Progenitor cell of endocrine pancreas (in vitro differentiated cells): ENCODE measurements at places on chromosomes 7 and 10.
A peak's percentile ranks its signal among the peaks of the same experiment; 100 is the strongest.

DNA sequence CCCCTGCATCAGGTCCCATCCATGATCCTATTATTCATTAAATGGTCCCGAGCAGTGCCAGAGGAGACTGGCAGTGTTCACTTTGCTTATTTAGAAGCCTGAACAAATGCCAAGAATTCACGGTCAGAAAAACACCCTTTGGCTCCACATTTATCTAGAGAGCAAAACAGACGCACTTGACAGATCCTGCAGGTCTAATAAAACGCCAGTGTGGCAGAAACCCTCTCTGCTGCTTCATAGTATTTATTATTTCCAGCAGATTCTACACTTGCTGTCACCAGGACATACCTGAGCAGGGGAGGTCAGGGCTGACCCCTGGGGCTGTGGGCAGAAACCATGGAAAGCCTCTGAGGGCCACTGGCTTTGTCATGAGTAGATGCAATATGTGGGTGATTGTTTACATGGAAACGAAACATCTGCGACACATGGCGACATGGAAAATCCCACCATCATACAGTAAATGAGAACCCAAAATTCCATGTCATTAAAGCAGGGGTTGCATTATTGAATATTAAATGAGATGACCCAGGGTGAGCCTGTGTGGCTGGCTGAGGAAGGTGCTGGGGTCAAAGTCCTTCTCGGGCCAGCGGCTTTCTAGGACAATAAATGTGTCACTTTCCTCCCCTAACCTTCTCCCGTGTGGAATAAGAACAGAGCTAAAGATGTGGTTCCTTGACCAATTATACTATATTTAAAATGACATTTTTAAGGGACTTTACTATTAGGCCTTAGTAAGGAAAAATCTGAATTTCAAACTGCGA is 205.9 kb upstream of the SVIL start:
- no peaks in the 10 kb centered on the region for H3K36me3 ChIP-seq
- H3K4me3 ChIP-seq = no peak overlapping the region
- H3K27ac ChIP-seq = peak overlapping the region; percentile 25
- peaks cover 45% of the 10 kb centered on the region for H3K4me1 ChIP-seq
- DNase-seq = no peak

GRCh38 chr10:88389456-88389855 is 193.7 kb downstream of the RNLS start:
- H3K36me3 ChIP-seq = peaks cover 1% of the 10 kb centered on the region
- peaks cover 4% of the 10 kb centered on the region for H3K4me1 ChIP-seq
- DNase-seq = no peak
- H3K27me3 ChIP-seq = no peaks in the 10 kb centered on the region
- H3K27ac ChIP-seq = no peak overlapping the region

GRCh38 chr7:87398446-87398845 is 53.0 kb downstream of the CROT start:
- no peak overlapping the region for H3K27ac ChIP-seq
- no peak for DNase-seq
- peaks cover 18% of the 10 kb centered on the region for H3K36me3 ChIP-seq
- no peaks in the 10 kb centered on the region for H3K4me1 ChIP-seq
- H3K4me3 ChIP-seq = no peak overlapping the region

DNA sequence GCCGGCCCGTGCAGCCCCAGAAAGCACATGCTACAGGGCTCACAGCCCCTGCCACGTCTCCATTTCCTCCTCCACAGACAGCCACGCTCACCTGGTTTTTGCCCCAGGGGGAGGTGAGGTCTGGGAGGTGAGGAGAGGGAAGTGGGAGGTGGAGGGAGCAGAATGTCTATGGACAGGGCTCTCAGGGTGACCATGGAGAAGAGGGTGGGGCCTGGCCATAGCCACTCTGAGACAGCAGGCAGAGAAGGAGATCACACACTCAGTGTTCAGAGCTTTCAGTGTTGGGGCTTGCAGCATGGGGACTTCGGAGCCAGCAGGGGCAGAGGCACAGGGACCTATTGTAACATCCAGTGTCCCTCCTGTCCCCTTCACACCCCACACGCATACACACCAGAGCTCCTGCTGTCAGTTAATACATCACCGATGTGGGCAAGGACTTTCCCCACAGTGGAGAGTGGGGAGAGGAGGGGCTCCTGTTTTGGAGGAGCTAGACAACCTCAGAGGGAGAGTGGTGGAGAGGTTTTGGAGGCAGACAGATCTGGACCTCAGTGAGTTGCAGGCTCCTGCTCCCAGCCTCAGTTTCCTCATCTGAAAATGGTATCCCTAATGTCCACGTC is 14.4 kb downstream of the WDFY4 start:
- DNase-seq = no peak
- H3K27ac ChIP-seq = no peak overlapping the region
- H3K36me3 ChIP-seq = no peaks in the 10 kb centered on the region
- peaks cover 14% of the 10 kb centered on the region for H3K27me3 ChIP-seq
- no peak overlapping the region for H3K4me3 ChIP-seq

GRCh38 chr10:112678987-112679386 is 232.0 kb downstream of the VTI1A start:
- H3K4me3 ChIP-seq = no peak overlapping the region
- H3K4me1 ChIP-seq = peaks cover 3% of the 10 kb centered on the region
- no peaks in the 10 kb centered on the region for H3K27me3 ChIP-seq
- H3K36me3 ChIP-seq = no peaks in the 10 kb centered on the region

DNA sequence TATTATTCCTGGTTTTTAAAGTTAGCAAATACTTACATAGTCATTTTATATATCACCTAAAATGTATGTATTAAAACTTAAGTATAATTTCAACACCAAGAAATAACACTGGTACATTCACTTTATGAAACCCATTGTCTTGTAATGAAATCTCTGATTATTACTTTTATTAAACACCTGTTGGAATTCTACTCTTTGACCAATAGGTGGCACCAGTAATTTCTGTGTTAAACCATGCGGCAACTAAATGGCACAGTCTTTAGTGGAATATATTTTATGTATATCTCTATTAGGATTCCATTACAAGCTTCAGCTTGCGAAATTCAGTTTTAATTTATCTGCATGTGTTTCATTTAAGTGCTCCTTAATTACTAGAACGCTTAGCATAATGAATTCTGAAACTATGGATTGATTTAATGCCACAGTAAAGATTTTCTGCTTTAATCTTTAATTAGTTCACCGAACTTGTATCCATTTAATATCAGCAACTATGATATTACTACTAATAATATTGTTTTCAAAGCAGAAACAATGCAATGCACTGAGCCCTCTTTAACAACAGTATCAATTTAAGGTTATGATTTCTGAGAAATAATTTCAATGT is 181.3 kb downstream of the MAGI2 start:
- peaks cover 1% of the 10 kb centered on the region for H3K36me3 ChIP-seq
- peaks cover 7% of the 10 kb centered on the region for H3K4me1 ChIP-seq
- H3K4me3 ChIP-seq = no peak overlapping the region

DNA sequence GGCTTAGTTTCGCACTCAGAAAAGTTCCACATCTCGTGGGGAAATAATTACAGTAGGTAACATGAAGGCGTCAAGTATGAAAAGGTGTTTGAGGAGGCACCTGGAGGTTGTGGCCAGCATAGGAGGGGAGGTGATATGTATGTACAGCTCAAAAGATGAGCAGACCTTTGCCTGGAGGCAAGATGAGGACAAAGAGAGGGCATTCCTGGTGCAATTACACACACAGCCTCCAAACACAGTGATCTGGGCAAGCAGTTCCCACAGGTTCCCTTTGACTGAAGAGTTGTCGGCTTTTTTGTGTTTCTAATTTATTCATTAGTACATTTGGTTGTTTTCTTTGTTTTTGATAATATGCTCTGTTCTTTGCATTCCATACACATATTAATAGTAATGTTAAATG is 46.9 kb downstream of the CDK14 start:
- H3K27ac ChIP-seq = no peak overlapping the region
- H3K4me1 ChIP-seq = no peaks in the 10 kb centered on the region

GRCh38 chr7:33539659-33540400 is 365.5 kb upstream of the BMPER start:
- DNase-seq = no peak
- peaks cover 15% of the 10 kb centered on the region for H3K36me3 ChIP-seq
- no peaks in the 10 kb centered on the region for H3K27me3 ChIP-seq
- peaks cover under 1% of the 10 kb centered on the region for H3K4me1 ChIP-seq
- no peak overlapping the region for H3K4me3 ChIP-seq

DNA sequence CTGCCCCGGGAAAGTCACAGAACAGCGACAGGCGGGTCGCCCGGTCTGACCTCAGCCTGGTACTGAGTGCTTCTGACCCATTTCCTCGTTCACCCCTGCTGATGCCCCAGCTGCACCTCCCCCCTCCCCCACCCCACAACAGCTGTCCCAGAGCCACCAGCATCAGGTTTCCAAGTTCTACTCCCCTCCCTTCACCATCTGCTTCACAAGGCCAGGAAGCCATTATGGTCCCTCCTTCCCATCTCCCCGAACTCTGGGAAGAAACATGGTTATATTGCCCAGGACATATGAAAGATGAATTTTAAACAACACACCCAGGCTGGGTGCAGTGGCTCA is 301.9 kb upstream of the GALNT17 start:
- H3K27ac ChIP-seq = no peak overlapping the region

- H3K27me3 ChIP-seq = peaks cover 70% of the 10 kb centered on the region
- no peak overlapping the region for H3K4me3 ChIP-seq
- H3K36me3 ChIP-seq = no peaks in the 10 kb centered on the region
- no peak for DNase-seq
- no peak overlapping the region for H3K27ac ChIP-seq
Measured at GRCh38 chr7:128137181-128137580, 103.9 kb upstream of the LEP start.

DNA sequence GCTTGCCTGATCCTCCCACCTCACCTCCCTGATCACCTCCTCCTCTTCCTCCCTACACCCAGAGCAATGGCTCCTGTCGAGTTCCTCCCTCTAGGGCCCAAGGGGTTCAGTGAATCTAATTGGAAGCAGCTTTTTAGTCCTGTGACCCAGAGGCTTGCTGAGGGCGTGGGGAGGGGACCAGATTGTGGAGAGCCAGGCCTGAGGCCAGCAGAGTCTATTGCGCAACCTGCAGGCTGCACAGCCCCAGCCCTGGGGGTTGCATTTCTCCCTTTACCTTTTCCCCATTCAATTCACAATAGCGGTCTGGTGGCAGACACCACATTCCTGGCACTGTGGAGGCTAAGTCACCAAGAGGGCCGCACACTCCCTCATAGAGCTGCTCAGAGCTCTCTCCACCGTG is 32.5 kb downstream of the GHRHR start:
- no peaks in the 10 kb centered on the region for H3K36me3 ChIP-seq
- no peak for DNase-seq
- no peaks in the 10 kb centered on the region for H3K4me1 ChIP-seq
- H3K4me3 ChIP-seq = no peak overlapping the region
- peaks cover 13% of the 10 kb centered on the region for H3K27me3 ChIP-seq

DNA sequence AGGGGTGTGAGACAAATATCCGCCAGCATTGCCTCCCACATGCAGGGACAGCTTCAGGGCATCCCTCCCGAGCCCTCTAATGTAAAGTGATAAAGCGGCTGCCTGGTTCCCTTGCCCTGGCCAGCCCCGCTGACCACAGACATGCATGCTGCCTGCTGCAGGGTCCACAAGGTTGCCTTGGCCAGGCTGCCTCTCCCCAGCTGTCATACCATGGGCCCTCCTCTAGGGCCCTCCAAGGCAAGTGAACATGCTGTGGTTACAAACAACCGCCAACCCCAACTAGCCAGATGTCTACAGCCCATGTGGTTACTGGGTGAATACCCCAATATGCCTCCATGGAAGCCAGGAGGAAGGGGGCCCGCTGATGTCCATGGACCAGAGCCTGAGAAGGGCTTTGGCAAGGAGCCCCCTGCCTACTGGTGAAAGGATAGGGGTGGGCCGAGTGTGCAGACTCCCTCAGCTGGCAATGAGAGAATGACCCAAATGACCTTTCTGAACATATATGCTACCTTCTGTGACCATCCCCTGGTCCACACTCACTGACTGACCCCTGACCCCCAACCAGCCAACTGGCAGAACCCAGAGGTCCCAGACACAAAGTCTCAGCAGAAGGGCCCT is 37.4 kb downstream of the GRID1 start:
- no peaks in the 10 kb centered on the region for H3K4me1 ChIP-seq
- peaks cover 11% of the 10 kb centered on the region for H3K27me3 ChIP-seq
- H3K4me3 ChIP-seq = no peak overlapping the region
- H3K36me3 ChIP-seq = no peaks in the 10 kb centered on the region

GRCh38 chr7:158123214-158123613 is 464.4 kb downstream of the PTPRN2 start:
- H3K36me3 ChIP-seq = peaks cover 2% of the 10 kb centered on the region
- H3K27ac ChIP-seq = no peak overlapping the region
- DNase-seq = no peak

DNA sequence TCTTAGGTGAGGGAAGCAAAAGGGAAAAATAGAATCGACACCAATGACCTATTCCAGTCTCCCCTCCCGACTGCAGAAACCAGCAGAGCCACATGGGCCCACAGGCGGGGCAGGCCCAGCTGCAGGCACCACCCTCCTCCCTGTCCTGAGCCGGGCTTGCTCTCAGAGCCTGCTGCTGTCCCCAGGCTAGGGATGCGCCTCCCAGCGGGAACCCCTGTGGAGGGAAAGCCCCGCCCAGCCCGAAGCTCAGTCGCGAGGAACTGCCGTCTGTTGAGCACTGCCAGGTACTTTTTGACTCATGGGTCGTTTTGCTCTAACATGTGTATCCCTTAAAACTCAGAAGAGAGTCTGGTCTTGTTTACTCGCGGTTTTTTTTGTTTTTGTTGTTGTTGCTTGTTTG is 124.5 kb upstream of the RET start:
- peak overlapping the region; percentile 71 for H3K4me3 ChIP-seq
- H3K27me3 ChIP-seq = peaks cover 22% of the 10 kb centered on the region
- H3K27ac ChIP-seq = peak overlapping the region; percentile 39

DNA sequence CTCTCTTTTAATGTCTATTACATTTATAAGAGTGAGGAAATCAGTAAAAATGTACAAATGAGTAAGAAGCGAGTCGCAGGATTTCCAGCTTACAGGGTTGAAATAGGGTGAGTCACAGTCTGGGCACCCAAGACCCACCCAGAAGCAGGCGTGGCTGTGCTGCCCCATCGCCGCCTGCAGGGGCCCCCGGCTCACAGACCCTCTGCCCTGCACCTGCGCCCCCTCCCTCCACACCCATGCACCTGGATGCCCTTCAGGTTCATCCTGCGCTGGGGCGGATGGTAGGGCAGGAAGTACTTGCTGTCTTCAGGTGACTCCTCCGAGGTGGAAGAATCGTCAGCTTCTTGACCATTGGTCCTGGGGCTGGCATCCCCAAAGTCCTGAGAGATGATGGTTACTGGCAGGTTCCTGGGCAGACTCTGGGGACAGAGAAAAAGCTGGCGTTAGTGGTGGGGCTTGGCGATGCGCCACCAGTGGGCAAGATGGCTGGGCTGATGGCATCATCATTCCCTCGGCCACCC is 90.2 kb upstream of the GNA12 start:
- DNase-seq = no peak
- no peak overlapping the region for H3K4me3 ChIP-seq
- peaks cover 4% of the 10 kb centered on the region for H3K27me3 ChIP-seq
